ENCODE measurements at places on chromosomes 4 and X.

- DNase-seq, result peak; percentile 7
These were observed 67.6 kb upstream of the CTSO start for GRCh38 chr4:156021298-156021697.

- DNase-seq, result no peak
These were observed 337.9 kb downstream of the ARHGAP10 start for GRCh38 chr4:148069895-148070178.

DNA sequence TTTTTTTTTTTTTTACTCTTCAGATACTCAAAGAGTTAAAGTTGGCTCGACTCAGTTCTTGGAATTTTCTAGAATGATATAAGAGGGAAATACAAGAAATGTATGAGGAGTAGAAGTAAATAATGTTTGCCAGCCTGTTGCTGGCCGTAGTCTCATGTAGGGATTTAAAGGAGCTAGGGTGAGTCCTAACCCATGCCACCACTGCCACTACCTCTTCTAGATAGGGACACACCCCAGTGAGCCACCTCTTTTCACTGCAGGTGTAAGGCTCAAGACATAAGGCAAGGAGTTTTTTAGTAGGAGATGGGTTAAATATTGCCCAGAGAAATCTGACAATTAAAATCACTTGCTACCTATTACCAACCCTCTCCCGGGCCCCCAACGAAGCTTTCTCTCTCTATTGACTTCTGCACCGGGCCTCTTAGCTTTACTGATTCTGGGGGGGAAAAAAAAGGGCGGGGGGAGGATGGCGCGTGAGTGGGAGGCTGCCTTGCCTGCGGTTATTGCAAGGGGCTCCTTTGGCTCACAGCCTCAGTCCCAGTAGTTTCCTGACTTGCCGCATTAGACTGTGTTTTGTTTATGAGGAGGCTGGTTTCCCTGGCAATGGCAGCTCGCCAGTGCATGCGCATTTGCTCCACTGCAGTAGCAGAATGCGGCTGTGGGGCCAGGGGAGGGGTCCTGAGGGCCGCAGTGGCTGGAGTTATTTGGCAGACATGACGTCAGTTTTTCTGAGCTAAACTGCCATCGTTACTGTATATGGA is 3.0 kb downstream of the LINC00632 start:
- DNase-seq, result no peak

DNA sequence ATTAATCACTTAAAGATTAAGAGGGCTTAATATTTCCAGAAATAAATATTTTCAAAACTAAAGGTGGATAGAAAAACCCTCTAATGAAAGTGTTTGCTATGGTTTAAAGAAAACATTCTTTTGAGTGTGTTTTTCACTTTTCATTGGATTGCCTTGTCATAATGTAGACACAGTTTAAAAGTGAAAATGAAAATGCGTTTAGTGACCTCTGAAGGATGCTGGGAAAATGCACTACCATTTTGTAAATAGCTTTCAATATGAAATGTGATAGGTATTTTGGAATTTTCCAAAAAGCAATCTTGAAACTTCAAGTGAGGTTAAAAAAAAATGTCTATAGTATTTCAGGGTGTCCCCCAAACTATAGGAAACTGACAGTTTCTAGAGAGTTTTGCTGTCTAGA is 642.2 kb downstream of the C4orf33 start:
- DNase-seq, result no peak

GRCh38 chr4:79331126-79331876 is 5.4 kb upstream of the NAA11 start:
- DNase-seq, result peak; percentile 22

- no peak for DNase-seq
These were observed 135.4 kb upstream of the ATOH1 start for GRCh38 chr4:93693141-93693540.

- DNase-seq, result peak; percentile 81
These were observed 20.8 kb downstream of the USO1 start for GRCh38 chr4:75745161-75745560.

GRCh38 chr4:44150091-44150576 is 298.5 kb downstream of the KCTD8 start:
- DNase-seq, result peak; percentile 80
